ENCODE measurements at places on chromosomes 11 and 22. TPM values are rescaled to one million over a fixed set of nuclear protein-coding genes. Genes with fewer than 3 reads are reported as not detected.

XKR3 gene
- not detected for total RNA-seq

GRCh38 chr11:131121426-131122333 lies 205.4 kb upstream of the SNX19 start:
- no peak for DNase-seq

LDLRAD3 gene
- total RNA-seq = 5.7 TPM

B3GAT1 gene
- under 0.01 TPM for total RNA-seq

GRCh38 chr11:88692306-88693086 lies 355.0 kb upstream of the CTSC start:
- no peak for DNase-seq

All from body of pancreas (tissue), 4 donors.